ENCODE measurements at places on chromosomes 2 and 18.

GRCh38 chr18:44698518-44698917, 17.8 kb downstream of the SETBP1 start:
- peak overlapping the region; percentile 7 for H3K27ac ChIP-seq
- DNase-seq: no peak
- peaks cover 39% of the 10 kb centered on the region for H3K4me1 ChIP-seq
- no peaks in the 10 kb centered on the region for H3K27me3 ChIP-seq
- peaks cover 9% of the 10 kb centered on the region for H3K36me3 ChIP-seq

- peaks cover 7% of the 10 kb centered on the region for H3K27me3 ChIP-seq
- no peaks in the 10 kb centered on the region for H3K36me3 ChIP-seq
- H3K27ac ChIP-seq: no peak overlapping the region
- H3K4me3 ChIP-seq: no peak overlapping the region
- H3K4me1 ChIP-seq: peaks cover 6% of the 10 kb centered on the region
These were observed 54.9 kb downstream of the IL1RL2 start for GRCh38 chr2:102241616-102242305.

DNA sequence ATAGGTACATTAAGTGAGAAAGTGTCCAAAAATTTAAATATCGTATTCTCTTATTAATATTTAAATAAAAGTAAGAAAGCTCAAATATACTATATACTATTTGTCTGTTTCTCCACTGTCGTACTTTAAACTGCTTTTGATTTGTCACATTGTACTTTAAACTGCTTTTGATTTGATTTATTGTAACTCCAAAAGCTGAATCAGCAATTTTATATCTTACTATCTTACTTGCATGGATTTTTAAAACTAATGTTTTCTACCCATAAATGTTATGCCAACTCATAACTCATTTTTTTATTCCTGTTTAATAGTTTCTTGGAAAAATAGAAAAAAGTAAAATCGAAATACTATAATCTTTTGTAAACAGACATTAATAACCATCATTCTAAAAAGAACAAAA, 1128.2 kb upstream of the ACVR2A start:
- no peak overlapping the region for H3K4me3 ChIP-seq
- no peak for DNase-seq
- H3K27ac ChIP-seq: no peak overlapping the region
- peaks cover 3% of the 10 kb centered on the region for H3K36me3 ChIP-seq
- no peaks in the 10 kb centered on the region for H3K4me1 ChIP-seq

GRCh38 chr18:63844254-63844653, 43.3 kb upstream of the SERPINB2 start:
- H3K4me1 ChIP-seq: no peaks in the 10 kb centered on the region
- no peak overlapping the region for H3K4me3 ChIP-seq
- no peak for DNase-seq
- H3K27me3 ChIP-seq: no peaks in the 10 kb centered on the region
- H3K27ac ChIP-seq: no peak overlapping the region

GRCh38 chr2:16587601-16588000, 78.0 kb downstream of the CYRIA start:
- no peaks in the 10 kb centered on the region for H3K4me1 ChIP-seq
- DNase-seq: no peak
- no peaks in the 10 kb centered on the region for H3K36me3 ChIP-seq

- DNase-seq: no peak
- H3K4me1 ChIP-seq: peaks cover 3% of the 10 kb centered on the region
- H3K27ac ChIP-seq: no peak overlapping the region
- H3K36me3 ChIP-seq: peaks cover 36% of the 10 kb centered on the region
- H3K27me3 ChIP-seq: no peaks in the 10 kb centered on the region
These were observed 16.2 kb downstream of the ATG16L1 start for GRCh38 chr2:233267516-233268245.

DNA sequence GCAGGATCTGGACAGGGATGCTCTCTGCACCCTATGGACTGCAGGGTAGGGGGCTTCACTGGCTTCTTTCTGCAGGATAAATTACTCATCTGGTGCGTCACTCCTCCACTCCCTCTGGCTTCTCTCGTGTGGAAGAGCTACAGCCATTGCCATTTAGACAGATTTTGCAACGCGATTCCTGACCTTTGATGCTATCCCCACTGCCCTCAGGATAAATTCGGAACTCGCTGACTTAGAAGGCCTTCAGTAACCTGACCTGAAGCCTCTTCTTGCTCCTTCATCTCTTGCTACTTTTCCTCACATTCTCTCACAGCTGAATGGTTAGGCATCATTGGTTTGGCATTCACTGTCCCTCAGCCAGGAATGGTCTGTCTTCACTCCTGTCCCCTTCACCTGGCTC, 5.3 kb downstream of the NIFK start:
- peaks cover 30% of the 10 kb centered on the region for H3K36me3 ChIP-seq
- no peak for DNase-seq
- H3K27ac ChIP-seq: no peak overlapping the region
- peaks cover 8% of the 10 kb centered on the region for H3K4me1 ChIP-seq
- H3K27me3 ChIP-seq: no peaks in the 10 kb centered on the region

DNA sequence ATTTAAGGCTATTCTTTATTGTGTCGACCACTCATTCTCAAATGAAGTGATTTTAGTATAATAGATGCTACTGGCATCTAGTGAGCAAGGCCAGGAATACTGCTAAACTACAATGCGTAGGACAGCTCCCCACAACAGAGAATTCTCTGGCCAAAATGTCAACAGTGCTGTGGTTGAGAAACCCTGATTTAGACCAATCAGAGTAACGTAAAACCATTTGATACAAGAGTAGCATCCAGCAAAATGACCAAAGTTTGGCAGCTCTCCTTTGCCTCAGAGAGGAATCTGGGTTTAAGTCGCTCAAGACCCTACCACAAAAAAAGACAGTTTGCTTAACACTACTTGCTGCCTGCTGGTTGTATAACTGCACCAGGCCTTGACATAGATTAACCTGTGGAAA, 37.0 kb upstream of the TTN start:
- H3K4me3 ChIP-seq: no peak overlapping the region
- H3K36me3 ChIP-seq: peaks cover 15% of the 10 kb centered on the region
- H3K27me3 ChIP-seq: no peaks in the 10 kb centered on the region
- DNase-seq: no peak
- H3K4me1 ChIP-seq: no peaks in the 10 kb centered on the region

- H3K36me3 ChIP-seq: no peaks in the 10 kb centered on the region
- H3K27me3 ChIP-seq: no peaks in the 10 kb centered on the region
- H3K4me1 ChIP-seq: peaks cover 10% of the 10 kb centered on the region
These were observed 879 bp upstream of the XDH start for GRCh38 chr2:31415421-31415820.

DNA sequence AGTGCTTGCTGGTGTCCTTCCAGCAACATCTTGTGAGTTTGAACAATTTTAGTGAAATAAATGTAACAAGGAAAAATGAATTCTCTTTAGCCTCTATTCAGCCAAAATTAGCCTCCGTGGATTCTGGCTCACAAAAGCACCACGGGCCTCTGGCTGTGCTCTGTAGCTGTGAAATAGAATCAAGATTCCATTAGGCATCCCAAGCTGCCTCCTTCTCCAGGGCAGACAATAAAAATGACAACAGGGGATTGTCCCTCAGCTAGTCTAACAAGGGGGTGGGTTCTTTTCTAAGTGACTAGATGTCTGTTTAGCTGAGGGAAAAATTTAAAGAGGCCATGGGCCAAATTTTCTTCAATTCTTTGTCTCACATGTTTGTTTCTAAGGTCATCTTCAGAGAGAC, 254.7 kb upstream of the FIGN start:
- H3K36me3 ChIP-seq: no peaks in the 10 kb centered on the region
- no peaks in the 10 kb centered on the region for H3K27me3 ChIP-seq
- DNase-seq: no peak
- H3K4me3 ChIP-seq: no peak overlapping the region
- no peaks in the 10 kb centered on the region for H3K4me1 ChIP-seq
